ENCODE measurements at places on chromosomes 7 and 10.

DNA sequence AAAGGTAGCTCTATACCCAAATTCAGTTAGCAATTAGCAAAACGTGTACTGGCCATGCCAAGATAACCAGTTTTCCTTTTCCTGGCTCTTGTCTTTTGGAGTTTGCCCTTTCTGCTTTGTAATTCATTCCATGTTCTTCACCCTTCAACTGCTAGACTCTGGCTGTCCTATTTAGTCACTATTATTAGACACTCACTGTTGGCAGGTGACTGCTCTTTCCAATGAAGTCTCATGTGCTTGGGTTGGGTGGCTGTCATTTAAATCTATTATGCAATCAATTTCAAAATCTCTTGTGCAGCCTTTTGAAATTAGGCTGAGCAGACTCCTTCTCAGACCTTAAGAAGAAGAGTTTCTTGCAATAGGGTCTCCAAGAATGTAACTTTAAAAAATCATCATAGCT, 266.5 kb downstream of the GPR158 start:
- no peak for DNase-seq

GRCh38 chr10:73743327-73743904, 756 bp upstream of the SEC24C start:
- no peak for DNase-seq

- no peak for DNase-seq
These were observed 23.2 kb downstream of the NKX2-3 start for GRCh38 chr10:99555825-99556523.

GRCh38 chr10:35635576-35635975, 6.5 kb downstream of the FZD8 start:
- DNase-seq: peak; percentile 75

- DNase-seq: no peak
These were observed 115.6 kb downstream of the CUX1 start for GRCh38 chr7:101933028-101933427.

GRCh38 chr7:127476618-127477017, 84.1 kb upstream of the ZNF800 start:
- no peak for DNase-seq

All from NCI-H446 (cell line).